NCI-H345 (cell line): ENCODE measurements at places on chromosomes 16 and 17.

- no peak for DNase-seq
Observed at GRCh38 chr16:8396463-8396862, 193.8 kb downstream of the TMEM114 start.

GRCh38 chr16:11257131-11257938 is 1.3 kb upstream of the SOCS1 start:
- peak; percentile 81 for DNase-seq

DNA sequence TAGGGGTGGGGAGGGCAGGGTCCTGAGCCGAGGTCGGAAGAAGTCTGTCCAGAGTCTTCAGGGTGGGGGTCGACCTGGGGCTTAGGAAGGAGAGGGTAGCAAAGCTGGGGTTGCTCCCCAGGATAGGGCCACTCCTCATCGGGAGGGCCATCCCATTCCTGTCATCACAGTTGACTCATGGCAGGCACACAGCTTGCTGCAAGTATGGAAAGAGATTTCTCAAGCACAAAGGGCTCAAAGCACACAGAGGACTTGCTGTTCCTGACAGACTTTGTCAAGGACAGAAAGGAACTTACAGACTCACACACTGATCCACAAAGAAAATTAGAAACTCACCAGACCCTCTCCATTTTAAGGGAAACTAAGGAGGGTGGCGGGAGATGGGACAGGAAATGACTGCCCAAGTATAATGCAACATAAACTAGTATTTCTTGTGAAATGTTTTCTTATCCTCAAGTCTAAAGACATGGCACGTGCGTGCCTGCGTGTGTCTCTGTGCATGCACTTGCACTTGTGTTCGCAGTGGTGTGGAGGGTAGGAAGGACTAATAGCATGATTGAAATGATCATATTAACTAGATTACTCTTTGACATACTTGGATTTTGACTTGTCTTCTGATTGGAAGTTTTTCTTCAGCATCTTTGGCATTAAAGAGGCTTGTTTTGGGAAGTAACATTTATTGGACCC is 2.4 kb downstream of the AOC2 start:
- DNase-seq, result no peak

DNA sequence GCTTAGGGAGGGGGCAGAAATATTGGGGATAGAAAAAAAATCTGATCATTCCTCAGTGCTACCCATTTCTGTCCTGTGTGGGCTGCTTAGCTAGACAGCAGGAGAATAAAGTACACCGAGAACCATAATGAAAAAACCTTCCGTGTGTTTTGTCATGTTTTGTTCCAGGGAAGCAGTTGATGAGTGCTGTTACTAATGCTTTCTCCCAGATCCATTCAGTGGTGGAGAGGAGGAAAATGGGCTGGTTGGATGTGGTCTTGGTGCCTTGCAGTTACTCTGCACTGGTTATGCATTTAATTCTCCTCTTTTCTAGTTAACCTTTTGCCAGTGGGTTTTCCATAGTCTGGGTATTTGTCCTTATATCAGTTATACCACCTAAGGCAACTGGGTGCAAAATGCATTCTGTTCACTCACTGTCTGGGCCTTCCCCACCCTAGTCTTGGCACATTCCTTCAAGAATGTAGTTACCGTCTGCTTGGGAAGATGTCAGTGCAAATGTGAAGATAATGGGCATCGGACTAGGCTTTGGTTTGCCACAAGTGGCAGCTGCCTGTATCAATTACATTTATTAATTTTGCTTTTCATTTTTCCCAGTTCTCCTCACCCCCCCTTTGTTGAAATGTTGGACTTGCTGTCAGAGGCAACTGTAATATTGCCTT is 9.3 kb upstream of the TBKBP1 start:
- DNase-seq, result no peak
